ENCODE measurements at places on chromosomes 11 and 22. TPM values are rescaled to one million over a fixed set of nuclear protein-coding genes. Genes with fewer than 3 reads are reported as not detected.

CDKN1C gene
- total RNA-seq, result 8.1 TPM

BIK gene
- total RNA-seq, result 0.58 TPM

OR2D2 gene
- 0.35 TPM for total RNA-seq

PRR5L gene
- 34.6 TPM for total RNA-seq

TP53I11 gene
- total RNA-seq, result 296 TPM

CLCF1 gene
- 6.2 TPM for total RNA-seq

RASD2 gene
- 0.29 TPM for total RNA-seq

POLD4 gene
- 120 TPM for total RNA-seq

KCNC1 gene
- total RNA-seq, result not detected

PAMR1 gene
- not detected for total RNA-seq

MMP27 gene
- not detected for total RNA-seq

SCN3B gene
- total RNA-seq, result 5.8 TPM

MAJIN gene
- 0.68 TPM for total RNA-seq

OR52H1 gene
- not detected for total RNA-seq

FAM180B gene
- not detected for total RNA-seq

C1QTNF6 gene
- 15.2 TPM for total RNA-seq

CRYAB gene
- total RNA-seq, result 5.0 TPM

TEX12 gene
- total RNA-seq, result 0.23 TPM

TRIM51 gene
- not detected for total RNA-seq

ACR gene
- total RNA-seq, result 0.76 TPM

MYBPC3 gene
- not detected for total RNA-seq

OR8G5 gene
- not detected for total RNA-seq

VSIG10L2 gene
- total RNA-seq, result not detected

HOATZ gene
- not detected for total RNA-seq

PNPLA3 gene
- 6.2 TPM for total RNA-seq

NXPE1 gene
- total RNA-seq, result not detected

DERL3 gene
- 0.12 TPM for total RNA-seq

GCAT gene
- 32.9 TPM for total RNA-seq

GALR3 gene
- not detected for total RNA-seq

MICAL2 gene
- 252 TPM for total RNA-seq

OR2AT4 gene
- total RNA-seq, result not detected

AMBRA1 gene
- total RNA-seq, result 38.5 TPM

CARD16 gene
- total RNA-seq, result 54.7 TPM

NPAS4 gene
- not detected for total RNA-seq

MS4A7 gene
- not detected for total RNA-seq

WT1 gene
- total RNA-seq, result 1.4 TPM

WNT7B gene
- total RNA-seq, result 1.5 TPM

ANO3 gene
- not detected for total RNA-seq

FAM111B gene
- total RNA-seq, result 5.6 TPM

MS4A2 gene
- not detected for total RNA-seq

NEFH gene
- 1.8 TPM for total RNA-seq

BIRC3 gene
- total RNA-seq, result 5.6 TPM

RAG1 gene
- total RNA-seq, result 3.8 TPM

OR10G8 gene
- total RNA-seq, result not detected

TMEM121B gene
- 0.68 TPM for total RNA-seq

C1QTNF4 gene
- total RNA-seq, result 0.29 TPM

ARCN1 gene
- total RNA-seq, result 158 TPM

KLHL35 gene
- total RNA-seq, result 4.7 TPM

B4GALNT4 gene
- total RNA-seq, result 5.3 TPM

BTBD18 gene
- total RNA-seq, result not detected

IL18 gene
- total RNA-seq, result 0.35 TPM

All from glomerular endothelial cell (primary cell).